ENCODE measurements at places on chromosomes 6 and 20.
A peak's percentile ranks its signal among the peaks of the same experiment; 100 is the strongest.

DNA sequence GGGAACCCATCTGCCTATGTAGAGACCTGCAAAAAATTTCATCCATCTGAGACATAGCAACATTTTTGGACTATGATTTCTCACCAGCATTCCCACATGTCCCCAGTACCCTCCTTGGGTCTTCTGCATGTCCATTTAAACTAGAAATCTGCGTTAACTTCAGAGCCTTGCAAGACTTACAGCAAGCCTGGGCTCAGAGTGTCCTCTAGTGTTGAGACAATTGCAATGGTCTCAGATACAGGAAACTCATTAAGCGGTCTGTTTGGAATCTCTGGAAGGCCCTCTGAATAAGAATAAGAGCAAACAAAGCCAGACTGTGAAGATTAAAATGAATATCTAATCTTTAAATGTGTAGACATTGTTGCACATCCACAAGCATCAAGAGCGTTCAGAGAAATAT is 20.5 kb upstream of the PI3 start:
- DNase-seq = no peak

DNA sequence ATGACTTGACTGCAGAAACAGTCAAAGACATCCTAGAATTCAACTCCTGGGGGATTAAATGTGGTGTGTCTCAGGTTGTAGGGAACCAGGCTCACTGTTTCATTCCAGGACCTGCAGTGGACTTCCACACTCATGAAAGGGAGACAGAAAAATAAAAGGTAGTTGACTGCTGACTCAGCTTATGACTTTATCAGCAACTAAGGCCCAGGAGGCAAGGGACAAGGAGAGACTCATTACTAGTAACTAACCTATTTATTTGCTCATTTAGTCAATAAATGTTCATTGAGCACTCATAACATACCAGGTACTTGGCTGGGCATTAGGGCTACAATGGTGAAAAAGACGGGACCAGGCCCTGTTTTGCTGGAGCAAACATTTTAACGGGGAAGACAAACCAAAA is 2.9 kb downstream of the ZSCAN31 start:
- no peak for DNase-seq

DNA sequence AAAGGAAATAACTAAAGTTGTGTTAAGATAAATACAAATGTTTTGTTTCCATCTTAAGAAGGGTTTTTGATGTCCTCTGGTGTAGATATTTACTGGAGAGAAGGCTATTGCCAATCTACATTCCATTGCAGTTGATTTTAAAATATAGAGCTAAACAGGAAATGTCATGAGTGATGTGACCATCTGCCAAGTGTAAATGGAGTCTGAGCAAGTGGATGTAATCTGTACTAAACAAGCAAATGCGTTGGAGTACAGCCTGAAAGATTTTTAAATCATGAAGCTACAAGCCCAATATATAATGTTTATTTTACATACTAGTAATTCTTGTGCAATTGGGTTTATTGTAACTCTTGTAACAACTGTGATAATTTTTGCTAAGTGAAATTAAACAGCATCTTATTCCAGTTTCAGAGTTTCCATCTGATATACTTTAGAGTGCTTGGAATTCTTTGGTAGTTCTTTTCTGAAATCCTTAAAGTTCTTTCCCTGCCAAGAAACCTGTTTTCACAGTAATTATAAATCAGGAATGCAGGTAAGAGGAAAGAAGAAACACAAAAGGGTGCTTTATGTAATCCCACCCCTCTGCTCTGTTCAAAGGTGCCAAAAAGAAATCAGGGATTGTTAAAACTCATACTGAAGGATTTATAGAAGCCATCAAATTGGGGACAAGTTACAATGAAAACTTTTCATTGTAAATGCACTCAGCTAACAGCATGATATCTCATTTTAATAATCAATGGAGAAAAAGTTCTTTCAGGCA is 47.2 kb upstream of the FLRT3 start:
- DNase-seq = no peak

DNA sequence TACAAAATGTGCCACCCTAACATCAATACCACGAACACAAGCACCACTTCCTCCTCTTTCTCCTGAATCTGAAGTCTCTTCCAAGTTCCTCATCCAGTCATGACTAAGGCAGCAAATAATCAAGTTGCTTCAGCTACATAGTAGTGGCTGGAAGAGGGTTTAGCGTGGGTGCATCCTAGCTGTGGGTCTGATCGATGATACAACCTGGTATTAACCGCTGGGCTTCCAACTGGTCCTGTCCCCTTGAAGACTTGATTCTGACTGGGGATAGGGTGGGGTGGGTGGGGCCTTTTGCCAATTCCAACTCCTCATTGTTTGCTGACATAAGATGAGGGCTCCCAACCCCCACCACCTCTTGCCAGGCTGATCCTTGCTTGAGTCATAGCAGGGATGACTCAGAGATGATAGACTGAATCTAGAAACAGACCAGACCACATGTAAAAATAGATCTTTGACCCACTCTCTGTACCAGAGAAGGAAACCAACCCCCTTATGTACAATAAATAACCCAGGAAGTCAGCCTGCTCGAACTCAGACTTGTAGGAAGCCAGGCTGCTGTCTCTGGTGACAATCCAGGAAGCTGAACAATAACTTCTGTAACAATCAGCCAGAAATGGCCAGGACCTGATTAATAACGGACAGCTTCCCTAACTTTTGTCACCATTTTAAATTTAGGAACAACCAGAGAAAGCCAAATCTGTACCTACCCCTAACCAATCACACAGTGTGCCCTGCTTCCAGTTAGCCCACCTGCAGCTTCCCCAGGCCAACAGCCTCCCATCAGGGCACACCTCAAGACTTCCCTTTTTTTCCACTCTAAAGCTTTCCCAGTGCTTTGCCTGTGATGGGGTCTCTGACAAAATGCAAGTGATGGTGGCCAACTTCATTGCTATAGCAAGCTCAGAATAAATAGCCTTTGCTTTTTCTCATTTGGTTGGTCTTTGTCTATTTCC is 68.9 kb upstream of the FAM184A start:
- peak; percentile 82 for DNase-seq

- no peak for DNase-seq
Observed at GRCh38 chr6:146337376-146337775, 206.3 kb upstream of the RAB32 start.

- no peak for DNase-seq
Observed at GRCh38 chr6:53932516-53932915, 137.7 kb downstream of the LRRC1 start.

GRCh38 chr6:39366931-39367618 is 44.6 kb upstream of the KCNK16 start:
- peak; percentile 36 for DNase-seq

DNA sequence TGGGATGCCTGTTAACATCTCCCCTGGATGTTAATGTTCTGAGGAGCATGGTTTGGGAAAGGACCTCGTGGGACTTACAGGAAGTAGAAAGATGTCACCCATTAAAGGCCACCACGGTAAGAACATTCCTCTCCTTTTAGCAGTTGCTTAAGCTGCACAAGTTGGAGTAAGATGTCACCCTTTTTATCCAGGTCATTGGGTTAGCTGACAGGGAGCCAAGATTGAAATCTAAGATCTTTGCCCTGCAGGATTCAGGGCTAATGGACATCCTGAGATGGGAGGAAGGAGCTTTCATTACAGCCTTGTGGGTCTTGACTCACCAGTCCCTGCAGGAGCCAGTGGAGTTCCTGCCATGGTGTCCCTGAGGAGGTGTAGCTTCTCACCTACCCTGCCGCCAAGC is 22.1 kb downstream of the PABPC1L start:
- DNase-seq = no peak

DNA sequence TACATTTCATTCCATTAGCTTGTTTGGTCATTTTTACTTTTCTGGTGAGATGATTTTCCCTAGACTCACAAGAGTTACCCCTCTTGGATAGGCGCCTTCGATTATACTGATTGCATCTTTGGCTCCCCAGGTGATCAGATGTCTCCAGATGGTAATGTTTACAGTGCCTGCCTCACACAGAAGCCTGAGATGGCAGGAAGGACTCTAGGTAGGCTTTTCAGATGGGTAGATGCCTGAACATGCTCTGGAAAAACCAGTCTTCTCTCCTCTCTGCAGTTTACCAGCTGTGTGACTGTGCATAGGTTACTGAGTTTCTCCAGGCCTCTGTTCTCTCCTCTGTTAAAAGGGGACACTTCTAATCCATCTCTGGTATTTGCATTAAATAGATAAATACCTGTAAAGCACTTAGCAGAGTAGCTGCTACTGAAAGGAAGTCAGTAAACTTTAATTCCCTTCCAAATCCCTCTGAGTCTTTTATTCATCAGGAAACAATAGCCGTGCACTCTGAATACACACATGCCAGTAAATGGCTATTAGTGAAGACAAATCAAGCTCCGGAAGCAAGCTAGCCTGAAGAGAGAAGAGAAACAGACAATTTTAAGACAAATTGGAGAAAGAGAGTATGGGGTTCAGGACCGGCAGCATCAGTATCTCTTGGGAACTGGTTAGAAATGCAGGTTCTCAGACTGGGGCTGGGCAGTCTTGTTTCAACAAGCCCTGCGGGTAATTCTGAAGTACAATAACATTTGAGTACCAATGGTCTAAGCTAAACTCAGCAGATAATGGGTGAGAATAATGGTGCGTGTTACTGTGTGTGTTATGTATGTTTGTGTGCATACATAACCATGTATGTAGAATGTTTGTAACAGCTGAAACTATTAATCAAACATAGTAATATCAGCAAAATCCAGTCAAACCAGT is 139.4 kb downstream of the UST start:
- DNase-seq = no peak

- DNase-seq = no peak
Observed at GRCh38 chr6:78150425-78150824, 497.6 kb downstream of the MEI4 start.

- no peak for DNase-seq
Observed at GRCh38 chr6:168703990-168704389, 263.0 kb downstream of the SMOC2 start.

DNA sequence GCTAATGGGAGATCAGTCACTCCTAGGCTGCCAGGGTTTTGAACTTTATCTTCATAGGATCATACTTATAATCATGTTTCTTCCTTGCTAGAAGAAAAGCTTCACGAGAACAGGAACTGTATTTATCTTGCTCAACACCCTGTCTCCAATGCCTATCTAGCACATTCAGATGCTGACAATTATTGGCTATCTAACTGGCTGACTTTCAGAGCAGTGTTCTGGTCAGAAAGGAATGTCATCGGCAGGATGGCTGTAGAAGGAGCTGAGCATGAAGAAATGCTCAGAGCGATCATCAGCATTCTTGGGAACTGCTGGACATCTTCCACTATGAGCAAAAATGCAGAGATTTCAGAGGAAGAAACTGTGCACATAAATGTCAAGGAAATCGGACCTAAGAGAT is 628.0 kb upstream of the NRSN1 start:
- no peak for DNase-seq

GRCh38 chr6:5899216-5900045 is 107.3 kb downstream of the NRN1 start:
- DNase-seq = no peak

GRCh38 chr6:151564654-151565053 is 70.8 kb downstream of the CCDC170 start:
- DNase-seq = no peak

GRCh38 chr6:88662163-88662580 is 301.2 kb downstream of the RNGTT start:
- DNase-seq = no peak

GRCh38 chr20:23407781-23408464 is 13.4 kb downstream of the NAPB start:
- DNase-seq = no peak

DNA sequence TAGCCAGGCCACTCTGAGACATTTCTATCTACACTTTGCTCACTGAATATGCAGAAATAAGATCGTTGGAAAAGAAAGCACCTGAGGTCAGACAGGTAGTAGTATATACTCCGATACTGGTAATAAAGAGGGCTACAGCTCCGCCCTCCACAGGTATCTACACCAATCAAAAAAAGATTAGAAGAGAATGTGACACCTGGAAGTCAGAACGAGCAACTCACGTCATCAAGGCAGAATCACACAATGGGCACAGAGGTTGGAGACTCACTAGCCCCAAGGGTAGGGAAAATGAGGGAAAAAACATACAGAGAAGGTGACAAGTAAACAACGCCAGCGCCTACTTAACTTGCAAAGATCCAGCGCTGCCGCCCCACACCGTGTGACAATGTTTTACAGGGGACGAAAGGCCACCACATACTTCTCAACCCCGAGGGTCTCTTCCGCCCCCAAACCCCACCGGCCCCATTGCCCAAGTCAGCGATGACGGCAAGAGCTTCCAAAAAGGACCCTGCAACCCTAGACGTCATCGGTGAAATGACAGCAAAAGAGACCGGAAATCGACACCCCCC is 653 bp downstream of the LMBRD1 start:
- no peak for DNase-seq

DNA sequence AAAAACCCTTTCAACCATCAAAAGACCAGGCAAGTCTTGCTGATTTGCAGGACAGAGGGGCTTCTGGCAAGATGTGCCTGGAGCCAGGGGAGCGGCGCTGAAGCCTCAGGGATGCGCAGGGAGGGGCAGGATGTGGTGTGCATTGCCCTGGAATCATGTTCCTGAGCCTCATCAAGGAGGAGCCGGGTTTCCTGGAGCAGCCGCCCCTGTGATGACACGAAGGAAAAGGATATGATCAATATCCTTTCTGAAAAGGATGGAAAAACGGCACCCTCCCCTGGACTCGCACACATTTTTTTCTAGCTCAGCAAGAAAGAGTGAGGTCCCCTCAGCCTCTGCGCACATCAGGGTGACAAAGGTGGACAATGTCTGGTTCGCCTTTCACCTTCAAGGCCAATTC is 173.1 kb upstream of the SSTR4 start:
- DNase-seq = no peak

DNA sequence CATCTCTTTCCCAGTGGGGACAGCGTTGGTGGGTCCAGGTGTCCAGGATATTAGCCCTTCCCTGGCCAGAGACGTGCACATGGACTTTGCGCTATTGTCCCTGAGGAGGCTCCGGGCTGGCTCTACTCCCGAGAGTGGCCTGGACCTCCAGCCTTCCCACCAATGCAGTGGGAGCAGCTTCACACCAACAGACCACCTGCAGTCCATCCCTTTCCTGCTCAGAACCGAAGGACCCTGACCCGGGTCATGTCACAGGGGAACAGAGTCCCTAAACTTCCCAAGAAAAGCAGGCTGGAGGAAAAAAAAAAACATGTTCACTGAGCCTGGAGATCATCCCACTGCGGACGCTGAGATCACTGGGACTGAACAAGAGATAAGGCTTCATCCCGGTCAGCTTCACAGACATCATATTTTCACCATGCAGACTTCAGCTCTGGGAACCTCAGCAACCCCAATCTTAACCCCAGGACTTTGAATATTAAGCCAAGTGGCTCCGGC is 18.3 kb downstream of the ZMYND8 start:
- no peak for DNase-seq
